ENCODE measurements at places on chromosomes 1 and 21. TPM values are rescaled to one million over a fixed set of nuclear protein-coding genes. Genes with fewer than 3 reads are reported as not detected.

BPNT1 gene
- total RNA-seq: 24.2 TPM

SYF2 gene
- 47.3 TPM for total RNA-seq

GJB3 gene
- not detected for total RNA-seq

NCAM2 gene
- 0.05 TPM for total RNA-seq

CRNN gene
- total RNA-seq: not detected

PRR9 gene
- total RNA-seq: not detected

LRRC38 gene
- 0.40 TPM for total RNA-seq

KIF17 gene
- 25.2 TPM for total RNA-seq

CHIT1 gene
- total RNA-seq: not detected

SKI gene
- 22.3 TPM for total RNA-seq

HJV gene
- total RNA-seq: not detected

TMPRSS2 gene
- total RNA-seq: not detected

TENT5C gene
- total RNA-seq: 1.00 TPM
